ENCODE measurements at places on chromosomes 5 and 9.

DNA sequence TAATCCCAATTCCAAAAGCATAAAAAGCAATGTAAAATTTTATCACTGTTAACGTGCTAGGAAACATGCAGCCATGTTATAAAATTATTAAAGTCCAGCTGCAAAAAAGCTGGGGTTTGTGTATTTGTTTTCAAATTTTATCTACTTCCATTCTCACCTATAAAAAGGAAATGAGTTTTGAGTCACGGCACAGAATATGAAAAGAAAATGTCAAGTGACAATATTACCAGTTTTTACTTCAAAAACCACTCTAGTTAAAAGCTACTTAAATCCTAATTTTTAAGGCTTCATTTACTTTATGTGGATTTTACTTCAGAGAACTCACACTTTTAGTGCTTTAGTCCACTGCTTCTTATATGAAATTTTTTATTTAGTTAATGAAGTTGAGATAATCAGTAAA, 72.7 kb upstream of the IFNE start:
- DNase-seq, result no peak

DNA sequence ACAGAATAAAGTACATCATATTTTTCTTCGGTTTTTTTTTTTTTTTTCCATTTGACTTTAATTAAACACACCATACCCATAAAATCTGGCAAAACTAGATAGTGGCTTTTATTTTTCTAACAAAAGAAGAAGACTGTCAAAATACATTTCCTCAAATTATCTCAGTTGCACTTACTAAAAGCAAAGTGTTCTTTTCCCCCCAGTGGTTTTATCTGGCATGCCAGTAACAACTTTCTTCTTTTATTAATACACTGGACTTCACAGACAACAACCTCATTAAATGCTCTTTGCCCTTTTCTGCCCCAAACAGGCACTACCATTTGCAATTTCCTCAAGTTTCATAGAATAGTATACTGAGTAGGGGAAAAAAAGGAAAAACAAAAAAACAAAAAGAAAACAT, 1792.3 kb downstream of the EFNA5 start:
- no peak for DNase-seq

DNA sequence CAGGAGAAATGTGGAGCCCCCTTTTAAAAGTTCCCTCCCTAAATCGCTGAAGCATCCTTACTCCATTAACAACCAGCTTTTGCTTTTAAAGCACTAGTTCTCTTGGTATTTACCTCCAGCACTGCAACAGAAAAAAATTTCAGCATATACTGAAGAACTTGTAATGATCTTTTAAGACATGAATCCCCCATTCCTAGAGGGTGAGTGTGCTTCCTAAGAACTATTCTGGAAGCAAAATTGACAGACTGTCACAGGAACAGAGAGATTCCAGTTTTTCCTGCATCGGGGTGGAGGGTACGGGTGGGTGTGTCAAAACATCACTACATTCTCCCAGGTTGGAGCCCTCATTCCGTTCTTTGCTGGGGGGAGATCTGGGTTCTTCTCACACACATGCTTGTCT, 151.9 kb downstream of the EBF1 start:
- DNase-seq, result no peak

GRCh38 chr9:134497283-134497860, 144.2 kb upstream of the COL5A1 start:
- DNase-seq, result no peak
